ENCODE measurements at places on chromosomes 11 and 22. TPM values are rescaled to one million over a fixed set of nuclear protein-coding genes. Genes with fewer than 3 reads are reported as not detected.

- no peak for DNase-seq
Measured at GRCh38 chr11:58058276-58059006, 27.7 kb downstream of the OR6Q1 start.

GRCh38 chr11:70540196-70540595, 141.9 kb downstream of the CTTN start:
- DNase-seq, result no peak

RBMXL2 gene
- not detected for total RNA-seq

DNA sequence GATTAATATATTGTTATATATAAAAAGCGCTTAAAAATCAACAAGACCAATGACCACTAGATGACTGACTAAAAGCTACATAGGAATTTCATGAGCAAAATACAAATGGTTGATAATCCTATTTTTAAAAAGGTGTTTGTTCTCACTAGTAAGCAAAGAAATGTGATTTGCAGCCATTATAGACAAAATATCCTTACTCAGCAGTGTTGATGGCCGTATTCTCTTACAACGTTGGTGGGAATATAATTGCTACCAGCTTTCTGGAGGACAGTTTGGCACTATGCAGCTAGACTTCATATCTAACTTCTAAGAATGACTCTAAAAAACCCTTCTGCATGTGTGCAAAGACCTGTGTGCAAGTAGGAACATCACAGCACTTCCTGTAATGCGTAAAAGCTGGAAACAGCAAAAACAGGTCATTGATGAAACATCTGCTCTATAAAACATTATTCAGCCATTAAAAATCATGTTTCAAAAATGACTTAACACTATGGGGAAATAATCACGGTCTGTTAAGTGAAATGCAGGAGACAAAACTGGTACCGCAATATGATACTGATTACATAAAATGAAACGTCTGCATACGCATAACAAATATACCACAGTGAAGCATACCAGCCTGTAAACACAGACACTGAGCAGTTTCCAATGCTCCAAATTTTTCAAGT, 70.1 kb upstream of the LINC01488 start:
- no peak for DNase-seq

- no peak for DNase-seq
Measured at GRCh38 chr11:102330231-102330630, 12.9 kb downstream of the BIRC3 start.

- peak; percentile 51 for DNase-seq
Measured at GRCh38 chr11:100719362-100719761, 32.3 kb downstream of the ARHGAP42 start.

- DNase-seq, result no peak
Measured at GRCh38 chr22:37496651-37497050, 10.5 kb upstream of the MFNG start.

DNA sequence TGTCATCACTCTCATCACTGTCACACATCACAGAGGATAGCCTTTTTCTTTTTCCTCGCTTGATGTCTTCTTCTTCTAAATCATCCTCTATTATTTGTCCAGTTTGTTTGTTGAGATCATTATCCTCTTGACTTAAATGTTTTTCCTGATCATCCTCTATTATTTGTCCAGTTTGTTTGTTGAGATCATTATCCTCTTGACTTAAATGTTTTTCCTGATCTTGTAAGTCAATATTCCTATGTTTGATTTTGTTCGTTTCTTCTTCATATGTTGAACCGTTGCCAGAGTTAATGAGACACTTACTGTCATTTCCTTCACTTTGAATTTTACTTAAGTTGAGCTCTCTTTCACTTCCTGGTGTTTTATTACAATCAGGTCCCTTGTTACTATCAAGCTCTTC, 5.6 kb downstream of the CCDC82 start:
- no peak for DNase-seq
